ENCODE measurements at places on chromosomes 4 and X.

- H3K27ac ChIP-seq: no peak overlapping the region
- H3K36me3 ChIP-seq: no peaks in the 10 kb centered on the region
- no peaks in the 10 kb centered on the region for H3K4me1 ChIP-seq
These were observed 27.2 kb upstream of the SLC6A14 start for GRCh38 chrX:116409219-116409618.

- DNase-seq: no peak
- H3K4me3 ChIP-seq: no peak overlapping the region
- H3K36me3 ChIP-seq: no peaks in the 10 kb centered on the region
- no peaks in the 10 kb centered on the region for H3K27me3 ChIP-seq
These were observed 5.6 kb upstream of the TEC start for GRCh38 chr4:48275247-48275646.

DNA sequence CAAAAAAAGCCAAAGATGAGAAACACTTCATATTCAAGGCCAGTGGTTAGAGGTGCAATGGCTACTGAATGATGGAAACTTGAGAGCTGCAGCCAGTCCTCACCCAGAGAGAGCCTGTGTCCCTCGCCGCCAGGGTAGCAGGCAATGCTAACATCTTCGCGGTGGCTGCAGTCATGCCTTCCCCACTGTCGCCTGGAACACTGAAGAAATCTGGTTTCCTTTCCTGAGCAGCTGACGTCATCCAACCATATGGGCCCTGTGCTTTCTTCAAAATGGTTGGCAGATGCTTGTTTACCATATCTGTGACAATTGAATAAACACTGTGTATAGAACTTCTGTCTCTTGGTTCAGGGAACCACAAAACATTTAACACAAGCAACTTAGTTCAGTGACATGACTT lies 39.7 kb downstream of the PRSS12 start:
- H3K27me3 ChIP-seq: no peaks in the 10 kb centered on the region
- no peak for DNase-seq
- H3K27ac ChIP-seq: no peak overlapping the region
- H3K36me3 ChIP-seq: no peaks in the 10 kb centered on the region

DNA sequence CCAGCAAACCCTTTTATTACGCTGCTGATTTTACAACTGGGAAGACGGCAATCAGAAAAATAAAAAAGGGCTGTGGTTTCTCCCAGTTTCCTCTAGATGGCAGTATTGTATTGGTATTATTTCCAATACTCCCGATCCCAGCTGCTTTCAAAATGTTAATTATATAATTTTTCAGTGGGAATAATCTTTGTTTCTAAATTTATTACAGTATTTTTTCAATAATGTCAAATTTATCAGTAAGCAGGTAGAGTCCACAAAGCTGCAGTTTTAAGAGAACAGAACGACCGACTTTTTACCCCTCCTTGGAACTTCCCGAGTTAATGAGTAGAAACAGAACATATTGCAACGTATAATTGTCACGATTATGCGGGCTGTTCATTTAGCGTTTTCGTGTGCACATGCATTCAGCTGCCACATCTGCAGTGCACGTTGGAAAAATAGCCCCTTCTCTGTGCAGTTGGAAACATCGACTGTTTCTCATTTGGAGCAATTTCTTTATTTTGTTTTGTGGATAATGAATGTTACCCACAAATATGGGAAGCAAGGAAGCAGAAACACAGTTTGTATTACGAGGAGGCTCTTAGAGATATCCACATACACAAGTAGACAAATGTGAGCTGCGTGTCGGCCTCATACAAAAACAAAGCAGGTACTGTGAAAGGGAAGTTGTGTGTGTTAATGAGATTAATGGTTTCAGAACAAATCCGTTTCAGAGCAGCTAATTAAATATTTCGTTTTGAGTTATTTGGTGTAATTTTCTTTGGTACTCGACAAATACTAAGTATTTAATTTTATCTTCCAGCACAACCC lies 188.0 kb downstream of the STIM2 start:
- H3K36me3 ChIP-seq: no peaks in the 10 kb centered on the region
- H3K27me3 ChIP-seq: no peaks in the 10 kb centered on the region
- H3K27ac ChIP-seq: no peak overlapping the region
- DNase-seq: no peak

Data from tibial nerve (tissue), 4 donors.